ENCODE measurements at places on chromosomes 2 and 18. TPM values are rescaled to one million over a fixed set of nuclear protein-coding genes. Genes with fewer than 3 reads are reported as not detected.

DNA sequence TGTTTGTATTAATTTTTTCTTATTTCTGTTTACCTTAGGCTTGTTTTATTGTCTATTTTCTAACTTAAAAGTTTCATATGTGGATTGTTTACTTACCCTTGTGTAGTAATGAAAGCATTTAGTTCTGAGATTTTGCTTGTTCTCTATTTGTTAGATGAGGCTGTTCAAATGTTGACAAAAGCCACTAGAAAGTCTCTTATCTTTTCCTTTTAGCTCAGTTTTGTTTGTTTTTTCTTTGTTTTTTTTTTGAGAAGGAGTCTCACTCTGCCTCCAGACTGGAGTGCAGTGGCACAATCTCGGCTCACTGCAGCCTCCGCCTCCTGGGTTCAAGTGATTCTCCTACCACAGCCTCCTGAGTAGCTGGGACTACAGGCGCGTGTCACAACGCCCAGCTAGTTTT lies 30.9 kb downstream of the USP14 start:
- H3K36me3 ChIP-seq: no peaks in the 10 kb centered on the region
- H3K4me1 ChIP-seq: peaks cover 26% of the 10 kb centered on the region
- H3K27ac ChIP-seq: no peak overlapping the region

The DNAJC5G gene
- total RNA-seq: not detected

DNA sequence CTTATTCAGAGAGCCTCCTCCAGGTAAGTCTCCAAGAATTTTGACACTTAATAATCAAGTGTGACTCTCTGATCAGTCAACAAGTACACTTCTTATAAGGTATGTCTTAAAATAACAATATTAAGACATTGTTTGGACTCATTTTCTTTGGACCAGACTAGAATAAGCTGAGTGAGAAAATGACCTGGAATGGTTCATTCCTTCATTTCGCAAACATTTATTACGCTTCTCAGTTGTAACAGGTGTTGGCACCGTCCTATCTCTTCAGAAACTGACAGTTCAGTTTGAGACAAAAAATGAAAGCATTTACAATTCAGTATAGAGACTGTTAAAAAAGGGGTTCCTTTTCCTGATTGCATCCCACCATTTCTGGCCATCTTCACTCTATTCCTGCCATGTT lies 46.6 kb downstream of the TSPYL6 start:
- H3K27me3 ChIP-seq: no peaks in the 10 kb centered on the region
- H3K4me3 ChIP-seq: no peak overlapping the region
- no peaks in the 10 kb centered on the region for H3K4me1 ChIP-seq
- H3K27ac ChIP-seq: no peak overlapping the region

The MCEE gene
- total RNA-seq: 21.2 TPM

- peak overlapping the region; percentile 74 for H3K4me3 ChIP-seq
- no peaks in the 10 kb centered on the region for H3K27me3 ChIP-seq
- peaks cover 33% of the 10 kb centered on the region for H3K4me1 ChIP-seq
Observed at GRCh38 chr2:127648321-127648720, 2.4 kb downstream of the GPR17 start.

DNA sequence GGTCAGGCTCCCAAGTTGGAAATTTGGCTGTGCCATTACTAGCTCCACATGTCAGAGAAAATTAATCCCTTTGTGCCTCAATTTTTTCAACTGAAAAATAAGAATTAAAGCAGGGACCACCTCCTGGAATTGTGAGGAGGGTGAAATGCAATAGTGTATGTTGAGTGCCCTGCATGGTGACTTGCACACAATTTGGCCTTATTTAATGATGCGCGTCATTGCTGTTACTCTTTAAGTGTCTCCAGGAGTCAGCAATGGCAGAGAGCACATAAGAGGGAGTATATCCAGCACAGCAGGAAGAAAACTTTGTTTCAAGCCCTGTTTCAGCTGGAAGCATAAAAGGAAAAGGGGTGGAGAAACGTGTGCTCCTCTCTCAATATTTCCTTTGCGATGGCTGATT lies 215.8 kb downstream of the ALK start:
- H3K36me3 ChIP-seq: no peaks in the 10 kb centered on the region
- H3K27ac ChIP-seq: no peak overlapping the region
- H3K27me3 ChIP-seq: peaks cover 16% of the 10 kb centered on the region
- H3K4me1 ChIP-seq: no peaks in the 10 kb centered on the region

GRCh38 chr18:3748086-3748485 lies 298.1 kb downstream of the TGIF1 start:
- H3K4me1 ChIP-seq: no peaks in the 10 kb centered on the region
- H3K4me3 ChIP-seq: no peak overlapping the region
- H3K27me3 ChIP-seq: peaks cover 11% of the 10 kb centered on the region

DNA sequence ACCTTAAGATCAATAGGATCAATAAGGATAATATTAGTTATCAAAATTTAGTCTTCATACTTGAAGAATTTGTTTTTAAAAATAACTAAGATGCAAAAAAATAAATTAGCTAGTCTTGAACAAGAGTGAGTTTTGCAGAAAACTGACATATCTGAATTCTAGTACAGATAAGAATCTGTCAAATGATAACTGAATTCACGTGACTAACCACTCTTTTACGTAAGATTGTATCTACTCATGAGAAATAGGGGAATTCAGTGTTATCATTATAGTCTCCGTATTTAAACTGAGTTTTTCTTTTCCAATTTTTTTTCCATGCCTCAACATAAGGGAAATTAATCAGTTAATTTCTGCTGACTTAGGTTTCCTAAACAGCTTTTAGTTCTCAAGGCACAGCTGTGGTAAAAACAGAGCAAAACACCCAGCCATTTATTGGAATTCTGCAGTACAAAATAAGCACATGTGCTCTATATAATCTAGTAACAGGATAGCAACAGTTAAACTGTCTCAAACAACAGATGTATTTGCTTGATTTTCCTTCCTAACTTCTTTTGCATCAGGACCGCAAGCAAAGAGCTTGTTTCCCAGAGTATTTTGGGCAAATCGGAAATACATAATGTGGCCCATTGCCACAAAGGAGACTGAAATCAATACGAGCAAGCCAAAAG lies 19.1 kb downstream of the SLC40A1 start:
- peaks cover 17% of the 10 kb centered on the region for H3K4me1 ChIP-seq
- no peak for DNase-seq
- H3K36me3 ChIP-seq: peaks cover 40% of the 10 kb centered on the region

The LRATD1 gene
- total RNA-seq: not detected

The SKOR2 gene
- not detected for total RNA-seq

DNA sequence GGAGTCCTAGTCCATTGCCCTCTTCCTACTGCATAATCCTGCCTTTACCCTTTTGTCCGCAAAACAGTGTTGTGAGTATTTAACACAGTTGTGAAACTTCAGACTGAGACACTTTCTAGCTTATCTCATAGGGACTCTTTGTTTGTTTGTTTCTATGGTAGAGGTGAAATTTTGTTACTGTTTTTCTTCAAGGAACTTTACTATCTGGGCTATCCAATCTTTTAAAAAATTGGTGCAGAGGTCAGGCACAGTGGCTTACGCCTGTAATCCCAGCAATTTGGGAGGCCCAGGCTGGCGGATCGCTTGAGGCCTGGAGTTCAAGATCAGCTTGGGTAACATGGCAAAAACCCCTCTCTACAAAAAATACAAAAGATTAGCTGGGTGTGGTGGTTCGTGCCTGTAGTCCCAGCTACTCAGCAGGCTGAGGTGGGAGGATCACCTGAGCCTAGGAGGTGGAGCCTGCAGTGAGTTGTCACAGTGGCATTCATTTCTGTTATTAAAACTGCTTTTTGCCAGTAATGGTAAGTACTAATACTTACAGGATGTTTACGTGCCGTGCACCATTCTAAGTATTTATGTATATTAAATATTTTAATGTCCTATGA lies 18.8 kb downstream of the GMCL1 start:
- H3K27me3 ChIP-seq: no peaks in the 10 kb centered on the region
- H3K4me3 ChIP-seq: no peak overlapping the region
- no peak for DNase-seq
- H3K27ac ChIP-seq: no peak overlapping the region
- H3K36me3 ChIP-seq: peaks cover 82% of the 10 kb centered on the region

The BUB1 gene
- 4.0 TPM for total RNA-seq

GRCh38 chr2:78355967-78356366 lies 669.5 kb upstream of the REG3G start:
- H3K4me1 ChIP-seq: no peaks in the 10 kb centered on the region
- no peak for DNase-seq
- no peak overlapping the region for H3K27ac ChIP-seq
- H3K27me3 ChIP-seq: no peaks in the 10 kb centered on the region

DNA sequence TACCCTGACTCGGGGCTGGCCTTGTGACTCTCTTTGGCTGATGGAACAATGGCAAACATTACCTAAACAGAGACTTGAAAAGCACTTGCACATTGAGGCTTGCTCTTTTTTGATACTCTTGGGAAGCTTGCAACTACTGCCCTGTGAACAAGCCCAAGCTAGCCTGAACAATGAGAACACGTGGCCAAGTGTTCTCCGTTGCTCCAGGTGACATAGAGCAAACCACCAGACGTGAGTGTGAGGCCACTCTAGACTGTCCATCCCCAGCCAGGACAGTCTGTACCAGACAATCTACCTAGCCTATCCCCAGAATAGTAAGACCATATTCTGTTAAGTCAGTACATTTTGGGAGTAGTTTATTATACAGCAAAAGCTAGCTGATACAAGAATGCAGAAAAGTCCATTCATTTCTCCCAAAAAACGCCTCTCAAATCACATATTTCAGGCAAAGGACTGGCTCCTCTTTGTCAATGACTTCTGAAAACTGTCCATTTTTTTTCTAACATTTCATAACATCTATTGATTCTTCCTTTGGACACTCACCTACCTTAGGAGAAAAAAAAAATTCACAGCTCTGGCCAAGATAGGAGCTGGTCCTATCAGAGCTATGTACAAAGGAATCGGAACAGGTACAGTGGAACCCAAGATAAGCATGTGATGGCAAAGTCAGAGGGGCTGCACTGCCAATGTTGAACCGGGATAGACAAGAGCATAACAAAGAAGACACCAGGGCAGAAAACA lies 142.1 kb upstream of the PKDCC start:
- no peak overlapping the region for H3K27ac ChIP-seq
- H3K4me1 ChIP-seq: peaks cover 1% of the 10 kb centered on the region
- peaks cover 52% of the 10 kb centered on the region for H3K27me3 ChIP-seq

The ANKRD30BL gene
- total RNA-seq: not detected

- no peaks in the 10 kb centered on the region for H3K36me3 ChIP-seq
- no peak overlapping the region for H3K27ac ChIP-seq
- no peak for DNase-seq
- peaks cover 2% of the 10 kb centered on the region for H3K4me1 ChIP-seq
- H3K27me3 ChIP-seq: peaks cover 18% of the 10 kb centered on the region
Observed at GRCh38 chr2:53600815-53601214, 166.8 kb upstream of the CHAC2 start.

- no peak overlapping the region for H3K27ac ChIP-seq
- H3K4me3 ChIP-seq: no peak overlapping the region
- no peaks in the 10 kb centered on the region for H3K4me1 ChIP-seq
Observed at GRCh38 chr18:12057419-12058039, 36.1 kb upstream of the ANKRD62 start.

The TCF23 gene
- total RNA-seq: not detected

The PLGLB1 gene
- total RNA-seq: 21.0 TPM
